ENCODE measurements at places on chromosomes 6 and 20. TPM values are rescaled to one million over a fixed set of nuclear protein-coding genes. Genes with fewer than 3 reads are reported as not detected.

Gene FAXC
- 0.64 TPM for total RNA-seq

Gene CYP39A1
- 0.90 TPM for total RNA-seq

Gene SEMG1
- not detected for total RNA-seq

Gene RIPPLY2
- total RNA-seq = not detected

Gene PACRG
- total RNA-seq = 1.1 TPM

Data from psoas muscle (tissue), 8 donors.